Activated CD8-positive, alpha-beta memory T cell treated with anti-CD3 and anti-CD28 coated beads for 4 hours (primary cell): ENCODE measurements at places on chromosomes 12 and 14.

GRCh38 chr12:62588916-62589315, 122.3 kb downstream of the MON2 start:
- DNase-seq = no peak

GRCh38 chr12:69610126-69610525, 581 bp downstream of the LRRC10 start:
- no peak for DNase-seq

DNA sequence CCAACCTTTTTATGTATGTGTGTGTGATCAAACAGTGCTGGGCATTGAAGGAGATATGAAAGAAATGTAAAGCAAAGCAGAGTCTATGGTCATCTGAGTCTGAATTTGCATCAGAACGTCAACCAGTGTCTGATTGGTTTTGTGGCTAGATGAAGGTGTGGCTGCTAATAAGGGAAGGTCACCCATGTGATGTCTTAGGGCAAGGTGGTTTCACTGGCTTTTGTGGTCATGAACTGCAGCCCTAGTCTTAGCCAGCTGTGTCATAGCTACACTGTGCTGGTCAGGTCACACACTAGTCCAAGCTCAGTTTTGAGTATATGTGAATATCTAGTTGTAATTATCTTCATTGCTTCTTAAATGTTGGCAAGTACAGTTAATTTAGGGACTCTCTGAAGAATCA, 105.8 kb downstream of the TGFB3 start:
- DNase-seq = no peak

GRCh38 chr12:108033090-108033489, 96.0 kb upstream of the WSCD2 start:
- DNase-seq = no peak

GRCh38 chr12:119668324-119668841, 450 bp downstream of the PRKAB1 start:
- no peak for DNase-seq

DNA sequence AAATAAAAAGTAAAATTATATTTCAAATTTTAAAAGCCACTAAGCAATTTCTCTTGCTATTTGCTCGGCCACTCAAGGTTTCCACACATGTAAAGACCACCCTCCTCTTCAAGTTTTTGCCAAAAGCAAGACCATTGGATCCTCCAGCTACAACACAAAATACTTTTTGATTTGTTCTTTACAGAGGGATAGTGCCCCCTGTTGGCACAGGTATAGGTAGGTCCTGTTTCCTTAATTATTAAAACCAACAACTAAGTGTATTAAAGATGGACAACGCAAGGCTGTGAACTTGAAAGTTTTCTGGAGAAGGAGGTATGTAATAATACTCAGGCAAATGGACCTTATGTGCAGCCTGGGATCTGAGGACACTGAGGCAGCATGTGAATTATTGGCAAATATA, 23.8 kb downstream of the ATP6V1D start:
- no peak for DNase-seq

- no peak for DNase-seq
Measured at GRCh38 chr12:105275997-105276733, 40.2 kb upstream of the APPL2 start.

- DNase-seq = no peak
Measured at GRCh38 chr12:70695361-70696023, 58.3 kb upstream of the PTPRB start.

- DNase-seq = no peak
Measured at GRCh38 chr12:69566603-69567002, 18.7 kb upstream of the CCT2 start.

- DNase-seq = no peak
Measured at GRCh38 chr12:23816394-23816851, 133.0 kb downstream of the SOX5 start.

DNA sequence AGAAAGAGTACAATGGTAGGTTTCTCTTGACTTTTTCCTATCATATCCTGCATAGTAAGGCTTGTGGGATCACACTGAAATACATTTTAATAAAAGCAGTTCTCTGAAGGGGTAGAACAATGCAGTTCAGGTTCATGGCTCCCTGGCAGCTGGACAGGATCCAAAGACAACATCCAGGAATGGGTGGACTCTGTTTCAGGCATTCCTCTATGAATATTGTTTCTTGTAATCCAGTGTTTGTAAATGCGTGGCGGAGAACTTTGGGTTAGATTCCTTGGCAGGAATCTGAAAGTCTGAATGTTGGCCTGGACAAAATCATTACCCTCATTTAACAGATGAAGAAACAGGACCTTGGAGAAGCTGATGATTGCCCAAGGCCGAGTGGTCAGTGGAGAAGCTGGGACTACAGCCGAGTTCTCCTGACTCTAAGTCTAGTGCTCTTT, 43.5 kb downstream of the SYNE2 start:
- DNase-seq = no peak

DNA sequence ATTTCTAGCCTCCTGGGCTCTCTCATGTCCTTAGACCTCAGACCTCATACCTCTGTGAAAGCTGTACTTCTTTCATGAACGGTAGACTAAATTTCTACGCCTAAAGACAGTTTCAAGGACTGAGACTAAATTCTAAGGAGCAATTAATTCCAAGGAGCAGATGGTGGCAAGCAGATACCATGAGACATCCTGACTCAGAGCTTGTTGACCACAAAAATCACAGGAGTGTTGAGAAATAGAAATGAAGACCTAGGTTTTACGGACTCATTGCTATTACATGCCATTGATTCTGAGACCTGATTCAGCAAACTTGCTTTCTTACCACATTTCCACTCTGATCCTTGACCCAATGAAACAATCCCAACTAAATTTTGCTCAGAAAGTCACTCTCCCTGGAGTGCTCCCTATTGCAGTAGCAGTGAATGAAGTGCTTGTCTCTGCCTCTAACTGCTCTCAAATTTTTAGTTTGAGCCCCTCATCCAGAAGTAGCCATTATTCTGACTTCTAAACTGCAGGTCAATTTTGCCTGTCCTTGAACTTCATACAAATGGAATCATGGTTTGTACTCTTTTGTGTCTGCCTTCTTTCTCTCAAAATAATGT, 52.0 kb downstream of the PEX5 start:
- no peak for DNase-seq

- DNase-seq = no peak
Measured at GRCh38 chr14:72616294-72616693, 277.6 kb downstream of the DPF3 start.

GRCh38 chr12:96007729-96008128, 11.6 kb upstream of the HAL start:
- DNase-seq = no peak

DNA sequence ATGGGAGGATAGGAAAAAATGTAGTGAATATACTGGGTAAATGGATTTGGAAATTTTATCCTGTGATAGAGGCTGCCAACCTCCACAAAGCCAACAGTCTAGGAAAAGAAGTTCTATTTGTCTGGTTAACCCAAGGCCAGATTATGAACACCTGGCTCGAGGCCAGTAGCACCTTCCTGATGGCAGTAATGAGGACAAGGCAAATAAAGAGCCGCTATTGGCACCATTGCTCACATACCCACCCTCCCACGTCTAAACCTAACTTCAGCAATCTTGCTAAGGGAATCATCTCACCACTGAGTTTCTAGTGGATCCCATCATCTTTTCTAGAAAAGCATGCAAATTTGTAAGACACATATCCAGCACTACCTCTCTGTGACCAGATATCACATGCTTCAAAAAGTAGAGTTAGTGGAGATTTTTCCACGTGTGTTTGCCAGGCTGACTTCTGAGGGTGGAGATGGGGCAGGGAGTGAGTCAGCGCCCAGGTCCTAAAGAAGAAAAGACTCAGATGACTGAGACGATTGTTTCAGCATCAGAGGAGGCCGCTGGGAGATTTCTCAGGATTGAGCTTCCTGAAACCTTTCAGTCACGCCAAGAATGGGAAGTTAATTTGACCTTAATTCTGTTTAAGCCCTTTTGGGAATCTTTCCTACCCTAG, 362.9 kb downstream of the EMP1 start:
- no peak for DNase-seq

DNA sequence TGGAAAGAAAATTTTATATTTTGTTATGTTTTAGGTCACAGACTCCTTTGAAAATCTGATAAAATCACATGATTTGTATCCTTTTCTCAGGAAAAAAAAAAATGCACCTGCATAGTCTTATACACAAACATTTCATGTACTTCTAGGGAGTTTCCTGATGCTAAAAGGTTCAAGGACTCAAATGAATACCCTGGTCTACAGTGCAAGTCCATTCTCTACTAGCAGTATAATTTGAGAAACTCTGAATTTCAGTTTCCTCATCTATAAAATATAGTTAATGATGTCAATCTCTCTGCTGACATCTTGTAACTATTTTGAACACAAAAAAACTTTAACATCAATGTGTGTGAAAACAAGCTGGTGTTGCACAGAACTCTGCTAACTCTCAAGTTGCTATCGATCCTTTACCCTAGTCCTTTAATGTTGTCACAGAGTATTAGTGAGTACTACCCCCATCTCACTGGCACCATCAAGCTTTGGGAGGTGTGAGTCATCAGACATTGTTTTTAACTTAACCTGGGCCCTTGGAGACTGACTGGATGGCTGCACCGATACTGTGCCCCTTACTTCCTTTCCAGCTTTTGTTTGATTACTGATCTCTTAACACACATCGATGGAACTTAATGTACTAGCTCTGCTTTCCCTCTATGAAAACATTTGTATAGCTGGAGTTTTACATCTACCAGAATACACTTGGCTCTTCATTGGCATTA, 251.9 kb upstream of the SOX5 start:
- no peak for DNase-seq

GRCh38 chr12:76554405-76555230, 5.0 kb downstream of the OSBPL8 start:
- no peak for DNase-seq

- DNase-seq = no peak
Measured at GRCh38 chr14:103697603-103698379, 17.5 kb downstream of the XRCC3 start.

DNA sequence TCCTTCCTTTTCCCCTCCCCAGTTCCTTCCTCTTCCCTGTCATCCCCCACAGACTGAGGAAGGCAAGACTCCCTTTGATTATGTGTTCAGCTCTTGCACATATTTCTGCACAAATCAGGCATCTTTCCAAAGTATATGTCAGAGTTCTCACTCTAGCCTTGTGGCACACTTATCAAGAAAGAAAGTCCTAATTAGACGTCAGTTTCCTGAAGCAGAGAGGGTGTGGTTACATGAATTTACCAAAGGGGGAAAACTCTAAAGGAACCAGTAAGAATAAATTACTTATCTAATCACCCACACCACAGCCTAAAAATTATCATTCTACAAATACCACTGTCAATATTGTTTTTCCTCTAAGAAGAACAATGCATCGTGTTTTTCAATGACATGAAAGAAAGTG, 120.7 kb upstream of the GRIP1 start:
- no peak for DNase-seq

GRCh38 chr14:49703965-49704364, 11.0 kb downstream of the KLHDC1 start:
- DNase-seq = no peak

GRCh38 chr14:51869411-51870100, 9.1 kb downstream of the GNG2 start:
- DNase-seq = no peak

GRCh38 chr12:85509081-85509856, 229.2 kb downstream of the ALX1 start:
- no peak for DNase-seq

- no peak for DNase-seq
Measured at GRCh38 chr12:10293151-10293550, 14.5 kb upstream of the KLRD1 start.

- no peak for DNase-seq
Measured at GRCh38 chr14:104593710-104594136, 10.8 kb downstream of the TMEM179 start.

- no peak for DNase-seq
Measured at GRCh38 chr12:124720004-124720680, 143.5 kb downstream of the SCARB1 start.

GRCh38 chr12:129825316-129825715, 78.5 kb downstream of the TMEM132D start:
- no peak for DNase-seq

- no peak for DNase-seq
Measured at GRCh38 chr12:130620281-130620680, 95.8 kb downstream of the RIMBP2 start.

- DNase-seq = no peak
Measured at GRCh38 chr12:117111821-117112595, 12.8 kb upstream of the TESC start.

- no peak for DNase-seq
Measured at GRCh38 chr12:10849425-10849878, at the start of gene PRR4. TSS of gene PRR4 (minus strand) at chr12:10849475. CDS start at chr12:10849437, 38 bp downstream.

DNA sequence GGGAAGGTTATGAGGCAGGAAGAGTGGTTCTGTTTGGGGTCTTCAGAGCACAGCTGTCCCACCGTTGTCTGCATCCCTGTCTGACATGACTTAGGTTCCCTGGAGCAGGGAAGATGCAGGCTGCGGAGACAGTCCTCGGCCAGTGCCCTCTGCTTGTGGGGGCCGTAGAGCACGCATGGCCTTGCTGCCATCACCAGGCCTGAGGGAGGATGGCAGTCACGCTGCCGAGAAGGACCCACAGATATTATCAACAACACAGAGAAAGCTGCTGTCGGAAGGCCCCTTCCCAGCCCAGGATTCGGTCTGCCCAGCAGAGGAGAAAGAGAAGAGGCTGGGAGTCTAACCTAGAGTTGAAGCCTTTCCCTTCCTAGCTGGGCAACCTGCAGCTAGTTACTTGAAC, 35.0 kb downstream of the ERH start:
- DNase-seq = no peak

GRCh38 chr14:101590616-101591015, 29.3 kb downstream of the DIO3 start:
- no peak for DNase-seq

DNA sequence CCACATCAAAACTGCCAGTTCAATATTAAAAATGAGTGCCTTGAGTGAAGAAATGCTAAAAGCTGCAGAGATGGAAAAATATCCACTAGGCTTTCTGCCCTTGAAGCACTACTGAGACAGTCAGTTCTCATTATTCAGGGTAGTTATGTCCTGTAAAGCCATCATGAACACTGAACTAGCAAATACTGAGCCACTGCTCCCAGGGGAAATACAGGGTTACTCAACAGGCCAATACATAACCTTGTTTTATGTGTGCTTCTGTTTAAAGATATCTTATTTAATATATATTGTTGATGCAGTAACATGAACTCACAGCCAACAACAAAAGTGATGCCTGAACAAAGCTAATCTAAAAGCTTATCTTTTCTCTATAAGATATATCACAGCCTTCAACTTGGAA, 3.3 kb downstream of the RAD52 start:
- DNase-seq = no peak

DNA sequence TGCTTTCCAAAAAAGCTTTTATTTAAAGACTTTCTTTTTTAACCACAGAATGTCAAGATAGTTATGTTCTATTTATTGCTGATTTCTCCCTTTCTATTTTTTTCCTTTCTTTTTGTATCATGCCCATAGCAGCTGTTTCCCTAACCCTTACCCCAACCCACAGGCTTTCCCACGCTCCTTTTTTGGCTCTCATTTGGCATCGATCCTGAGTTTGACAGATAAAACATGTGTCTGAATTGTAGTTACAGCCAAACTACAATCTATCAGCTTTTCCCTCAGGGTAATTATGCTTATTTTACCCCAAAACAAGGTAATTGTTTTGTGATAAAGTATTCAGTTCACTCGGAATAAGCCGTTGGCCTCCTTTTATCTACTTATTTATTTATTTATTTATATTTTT, 46.7 kb downstream of the PDE3A start:
- DNase-seq = no peak

GRCh38 chr14:102579696-102580549, 12.5 kb upstream of the RCOR1 start:
- no peak for DNase-seq
